ENCODE measurements at places on chromosomes 11 and 22.

GRCh38 chr22:45680932-45681700 is 9.5 kb downstream of the ATXN10 start:
- peak; percentile 85 for DNase-seq

DNA sequence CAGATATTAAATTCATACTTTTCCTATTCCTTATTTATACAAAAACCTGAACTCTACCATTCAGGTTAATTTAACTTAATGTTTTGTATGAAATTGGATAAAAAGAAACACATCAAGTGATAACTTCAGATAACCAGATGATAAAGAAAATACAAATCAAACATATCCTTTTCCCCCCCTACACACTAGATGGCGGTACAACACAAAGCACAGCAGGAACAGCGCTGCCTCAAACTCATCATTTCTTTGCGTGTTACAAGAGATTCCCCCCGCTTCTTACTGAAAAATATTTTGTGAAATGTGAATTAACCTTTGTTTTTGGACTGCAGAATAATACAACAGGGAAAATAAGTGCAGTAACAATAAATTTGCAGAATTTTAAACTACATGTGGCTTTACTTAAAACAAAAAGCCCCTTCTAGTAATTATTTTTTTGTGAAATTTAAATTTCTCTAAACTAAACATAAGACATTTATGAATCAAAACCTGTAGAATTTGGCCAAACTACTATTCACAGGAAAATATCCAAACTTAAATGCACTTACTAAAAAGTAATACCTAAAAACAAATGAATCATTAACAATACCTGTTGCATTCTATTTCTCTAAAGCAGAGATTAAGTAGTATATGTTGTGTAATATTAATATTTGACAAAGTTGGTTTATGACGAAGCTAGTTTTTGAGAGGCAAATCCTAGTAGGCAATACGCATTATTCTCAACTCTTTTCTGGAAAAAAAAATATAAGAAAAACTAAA is 74.4 kb downstream of the ARHGAP32 start:
- DNase-seq = peak; percentile 72

GRCh38 chr11:130396965-130397364 is 31.4 kb downstream of the ADAMTS8 start:
- no peak for DNase-seq

GRCh38 chr11:95557376-95557775 is 232.2 kb downstream of the FAM76B start:
- no peak for DNase-seq

DNA sequence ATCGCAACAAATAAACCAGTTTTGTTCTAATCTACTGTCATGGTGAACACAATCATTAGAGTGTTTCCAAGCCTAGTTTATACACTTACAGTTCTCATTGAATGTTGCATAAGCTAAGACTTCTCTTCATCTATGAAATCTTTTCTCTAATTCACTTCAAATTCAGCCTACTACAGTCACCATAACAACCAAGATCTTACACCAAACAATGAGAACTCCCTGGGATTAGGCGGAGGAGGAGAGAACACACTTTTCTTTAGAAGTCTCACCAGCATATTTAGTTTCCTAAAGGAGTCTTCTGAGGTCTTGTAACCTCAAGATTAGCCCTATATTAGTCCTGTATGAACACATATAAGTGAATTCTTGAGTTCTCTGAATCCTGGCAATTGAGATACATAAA is 1889.7 kb downstream of the LRRC4C start:
- no peak for DNase-seq

GRCh38 chr11:76623884-76624419 is 46.6 kb downstream of the LRRC32 start:
- DNase-seq = no peak

GRCh38 chr11:46360878-46361277 is 13.6 kb downstream of the DGKZ start:
- DNase-seq = no peak

GRCh38 chr11:87179621-87180020 is 141.9 kb downstream of the TMEM135 start:
- DNase-seq = no peak

DNA sequence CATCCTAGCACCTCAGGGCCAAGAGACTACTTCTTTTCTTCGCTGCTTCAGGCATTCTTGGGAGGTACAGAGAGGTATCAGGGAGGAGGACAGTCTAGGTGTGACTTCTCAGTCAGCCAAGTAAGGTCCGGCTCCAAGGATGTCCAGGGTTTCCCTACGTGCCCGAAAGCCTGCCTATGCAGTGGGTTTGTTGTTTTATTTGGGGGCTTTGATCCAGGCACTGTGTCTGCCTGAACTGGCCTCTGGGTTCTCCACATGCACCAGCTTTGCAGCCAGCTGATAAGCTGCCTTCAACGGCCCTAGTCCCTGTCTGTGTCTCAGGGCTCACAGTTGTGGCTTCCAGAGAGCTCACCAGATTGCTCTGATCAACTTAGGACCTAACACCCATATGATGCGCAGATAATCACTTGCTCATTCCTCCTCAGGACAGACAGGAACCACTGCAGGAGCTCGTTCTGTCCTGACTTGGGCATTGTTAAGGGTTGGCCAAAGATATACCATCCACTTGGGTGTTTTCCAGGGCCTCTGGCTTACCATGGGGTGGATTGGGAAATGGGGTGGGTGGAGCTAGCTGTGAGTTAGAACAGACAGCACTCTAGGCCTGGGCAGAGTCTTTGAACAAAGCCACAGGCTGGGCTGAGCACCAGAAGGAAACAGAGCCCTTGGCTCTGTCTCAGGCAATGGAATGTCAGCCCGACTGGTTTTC is 45.5 kb upstream of the CRYBB3 start:
- no peak for DNase-seq

DNA sequence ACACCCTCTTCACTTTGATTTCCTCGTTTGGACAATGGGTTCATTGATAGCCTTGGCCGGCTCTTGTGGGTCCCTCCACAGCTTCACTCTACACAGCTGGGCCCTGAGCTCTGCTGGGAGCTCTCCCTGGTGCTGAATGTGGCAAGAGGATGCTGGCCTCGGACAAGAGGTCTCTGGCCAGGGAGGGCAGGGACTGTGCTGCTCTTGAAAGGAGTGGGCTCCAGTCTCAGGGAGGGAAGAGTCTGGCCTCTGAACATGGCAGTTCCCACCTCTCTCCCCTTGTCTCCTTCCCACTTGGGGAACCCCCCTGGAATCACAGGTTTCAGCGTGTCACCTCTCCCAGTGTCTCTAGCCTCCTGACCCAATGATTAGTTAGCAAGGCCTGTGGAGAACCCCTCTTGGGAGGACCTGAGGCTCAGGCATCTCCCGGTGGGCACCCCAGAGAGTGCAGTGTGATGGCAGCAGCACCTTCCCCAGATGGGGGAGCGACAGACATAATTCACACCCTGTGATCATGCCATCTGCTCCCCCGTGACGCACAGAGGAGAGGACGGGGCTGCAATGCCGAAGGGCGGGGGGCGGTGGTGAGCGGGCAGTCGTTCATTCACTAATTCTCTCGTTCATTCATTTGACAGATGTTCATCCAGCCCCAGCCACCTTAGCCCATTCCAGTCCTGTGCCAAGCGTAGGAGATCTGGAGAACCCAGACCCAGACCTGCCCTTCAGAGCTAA is 2.8 kb upstream of the CABP7 start:
- DNase-seq = peak; percentile 77

- DNase-seq = no peak
These were observed 4.6 kb downstream of the PLA2G6 start for GRCh38 chr22:38177044-38177443.

DNA sequence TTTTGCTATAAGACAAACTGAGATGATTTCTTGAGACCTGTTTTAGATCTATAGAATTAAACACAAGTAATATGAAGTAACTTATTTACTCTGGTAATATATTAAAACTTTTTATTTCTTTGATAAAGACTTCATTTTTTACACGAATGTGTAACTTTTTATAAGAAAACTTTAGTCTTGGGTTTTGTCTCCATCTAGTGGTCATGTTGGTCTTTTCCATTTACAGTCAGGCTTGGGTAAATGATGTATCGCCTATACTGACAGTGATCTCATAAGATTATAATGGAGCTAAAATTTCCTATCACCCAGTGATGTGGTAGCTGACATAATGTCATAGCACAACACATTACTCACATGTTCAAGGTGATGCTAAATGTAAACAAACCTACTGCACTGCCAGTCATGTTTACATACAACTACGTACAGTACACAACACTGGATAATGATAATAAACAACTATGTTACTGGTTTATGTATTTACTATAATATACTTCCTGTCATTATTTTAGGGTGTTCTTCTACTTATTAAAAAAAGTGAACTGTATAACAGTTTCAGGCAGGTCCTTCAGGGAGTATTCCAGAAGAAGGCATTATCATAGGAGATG is 7.5 kb upstream of the C11orf97 start:
- peak; percentile 73 for DNase-seq

DNA sequence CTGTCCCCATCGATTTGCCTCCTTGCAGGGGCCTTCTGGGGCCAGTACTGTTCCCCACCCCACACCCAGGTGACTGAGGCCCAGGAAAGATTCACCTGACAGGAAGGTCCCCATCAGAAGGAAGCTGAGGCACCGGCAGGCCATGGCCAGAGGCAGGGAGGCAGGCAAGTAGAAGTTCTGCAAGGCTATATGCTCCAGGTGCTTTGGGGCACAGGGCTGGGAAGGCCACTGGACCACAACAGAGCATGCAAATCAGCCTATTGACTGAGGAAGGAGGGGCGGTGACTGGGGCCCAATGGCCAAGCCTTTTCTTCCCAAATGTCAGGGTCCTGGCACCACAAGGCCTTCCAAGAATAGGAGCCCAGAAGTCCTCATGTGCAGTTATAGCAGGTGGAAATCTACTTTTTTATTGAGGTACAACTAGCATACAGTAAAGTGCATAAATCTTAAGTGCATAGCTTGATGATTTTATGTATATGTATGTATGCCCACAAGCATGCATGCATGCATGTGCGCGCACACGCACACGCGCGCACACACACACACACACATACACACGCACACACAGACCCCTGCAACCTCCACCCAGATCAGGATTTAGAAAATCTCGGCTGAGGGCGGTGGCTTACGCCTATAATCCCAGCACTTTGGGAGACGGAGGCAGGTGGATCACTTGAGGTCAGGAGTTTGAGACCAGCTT is at the start of gene VPREB3:
Gene VPREB3, minus strand, starts transcription at position 206 of the 700 bp plus-strand sequence. Its CDS starts 62 bp downstream, at position 144.
- DNase-seq = no peak

GRCh38 chr11:1630271-1630670 is 696 bp downstream of the KRTAP5-5 start:
- DNase-seq = no peak

DNA sequence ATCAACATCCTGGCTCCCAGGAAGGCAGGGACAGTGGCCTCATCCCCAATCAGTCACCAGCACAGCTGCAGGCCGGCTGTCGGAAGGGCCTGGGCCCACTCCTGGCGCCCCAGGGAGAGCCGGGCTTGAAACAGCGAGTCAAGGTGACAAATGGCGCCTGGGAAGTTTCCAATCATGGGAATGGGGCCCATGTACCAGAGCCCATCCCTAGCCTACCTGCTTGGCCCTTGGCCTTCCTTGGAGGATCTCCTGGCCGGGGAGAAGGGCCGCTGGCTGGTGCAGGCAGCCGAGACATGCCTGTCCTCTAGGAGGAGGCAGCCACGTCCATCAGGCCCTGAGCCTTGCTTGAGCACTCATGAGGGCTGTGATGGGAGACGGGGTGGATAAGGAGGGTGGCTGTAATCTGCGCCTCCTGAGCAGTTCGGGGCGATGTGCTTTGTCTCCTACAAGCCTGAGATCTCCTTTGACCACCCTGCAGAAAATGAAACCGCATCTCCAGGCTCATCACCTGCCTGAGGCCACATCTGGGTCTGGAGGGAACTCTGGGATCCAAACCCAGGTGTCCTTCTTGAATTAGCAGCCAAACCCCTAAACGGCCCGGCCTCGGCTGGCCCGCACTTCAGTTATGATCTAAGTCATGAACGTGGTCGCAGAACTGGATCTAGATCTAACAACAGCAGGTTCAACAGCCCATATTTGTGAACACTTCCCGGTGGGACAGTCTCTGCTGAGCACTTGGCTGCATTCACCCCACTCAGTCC is 862.0 kb downstream of the TBC1D22A start:
- no peak for DNase-seq

- DNase-seq = peak; percentile 56
These were observed 3.1 kb downstream of the ASRGL1 start for GRCh38 chr11:62340269-62340901.

DNA sequence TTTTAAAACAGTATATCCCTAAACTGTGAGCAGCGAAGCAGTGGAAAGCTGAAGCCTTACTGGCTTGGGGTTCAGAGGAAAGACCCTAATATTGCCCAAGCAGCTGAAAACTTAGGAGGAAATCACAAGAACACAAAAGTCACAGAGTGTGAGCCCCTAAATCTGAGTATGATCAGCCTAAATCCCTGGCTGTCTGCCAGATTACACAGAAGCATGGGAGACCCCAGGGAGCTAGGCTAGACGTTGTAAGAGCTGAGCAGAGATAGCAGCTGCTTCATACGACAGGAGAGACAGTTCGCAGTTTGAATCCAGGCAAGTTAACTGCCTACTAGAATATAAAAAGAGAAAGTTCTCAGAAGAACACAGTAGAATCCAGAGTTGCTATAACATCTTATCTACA is 81.2 kb downstream of the PACS1 start:
- no peak for DNase-seq

GRCh38 chr22:19802894-19803735 is 42.5 kb downstream of the TBX1 start:
- no peak for DNase-seq

DNA sequence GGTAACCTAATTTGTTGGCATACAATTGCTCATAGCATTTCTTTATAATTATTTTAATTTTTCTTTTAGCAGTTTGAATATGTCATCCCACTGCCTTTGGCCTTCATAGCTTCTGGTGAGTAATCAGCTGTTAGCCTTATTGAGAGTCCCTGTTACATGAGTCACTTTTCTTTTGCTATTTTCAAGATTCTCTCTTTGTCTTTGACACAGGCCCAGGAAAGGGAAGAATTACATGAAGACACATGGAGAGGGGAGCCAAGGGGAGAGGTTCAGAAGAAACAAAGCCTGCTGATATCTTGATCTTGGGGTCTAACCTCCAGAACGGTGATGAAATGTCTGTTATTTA is 418.2 kb downstream of the METTL15 start:
- DNase-seq = peak; percentile 57

GRCh38 chr11:57646799-57647303 is 2.9 kb downstream of the YPEL4 start:
- no peak for DNase-seq

- DNase-seq = no peak
These were observed 7.3 kb upstream of the FAR1 start for GRCh38 chr11:13661074-13661623.

DNA sequence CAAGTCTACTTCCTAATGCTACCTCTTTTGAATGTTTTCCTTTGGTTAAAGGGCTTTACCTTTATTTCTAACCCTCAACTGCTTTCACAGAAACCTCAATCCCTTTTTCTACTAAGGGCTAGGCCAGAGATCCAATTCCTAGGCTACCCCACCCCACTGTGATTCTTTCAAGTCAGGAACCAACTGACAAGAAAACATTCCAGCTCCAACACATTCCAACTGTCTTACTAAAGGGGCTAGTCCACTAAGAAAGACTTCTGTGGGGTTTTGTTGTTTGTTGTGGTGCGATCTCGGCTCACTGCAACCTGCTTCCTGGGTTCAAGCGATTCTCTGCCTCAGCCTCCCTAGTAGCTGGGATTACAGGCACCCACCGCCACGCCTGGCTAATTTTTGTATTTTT is 151.3 kb downstream of the APOL5 start:
- peak; percentile 17 for DNase-seq
